RWPE1 (cell line): ENCODE measurements at places on chromosomes 4 and X.

GRCh38 chr4:6448476-6449170 lies 23.8 kb downstream of the PPP2R2C start:
- DNase-seq, result no peak

- DNase-seq, result no peak
Measured at GRCh38 chr4:38065176-38065575, 105.0 kb downstream of the PTTG2 start.

DNA sequence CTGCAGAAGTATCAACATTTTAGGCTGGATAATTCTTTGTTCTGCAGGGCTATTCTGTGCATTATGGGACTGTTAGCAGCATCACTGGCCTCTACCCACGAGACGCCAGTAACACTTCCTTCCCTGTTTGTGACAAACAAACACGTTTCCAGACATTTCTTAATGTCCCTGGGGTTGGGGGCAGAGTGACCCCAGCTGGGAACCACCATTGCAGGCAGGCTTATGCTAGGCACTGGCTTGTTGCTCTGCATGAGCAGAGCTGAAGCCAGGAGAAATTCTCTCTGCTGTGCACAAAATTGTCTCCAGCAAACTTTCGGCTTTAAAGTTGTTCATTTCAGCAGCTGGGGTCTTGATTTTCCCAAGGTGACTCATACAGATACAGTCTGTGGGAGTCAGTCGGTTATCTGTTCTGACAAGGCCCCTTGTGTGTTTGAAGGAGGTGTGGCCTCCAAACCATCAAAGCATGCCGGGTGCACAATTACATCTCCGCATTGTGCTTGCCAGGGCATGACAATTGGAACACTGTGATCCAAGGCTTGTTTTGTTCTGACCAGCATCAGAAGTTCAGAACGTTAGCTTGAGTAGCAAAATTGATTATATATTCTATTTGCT lies 156.4 kb upstream of the BOD1L1 start:
- DNase-seq, result peak; percentile 2

GRCh38 chrX:125680366-125680765 lies 360.7 kb downstream of the TEX13C start:
- DNase-seq, result no peak

DNA sequence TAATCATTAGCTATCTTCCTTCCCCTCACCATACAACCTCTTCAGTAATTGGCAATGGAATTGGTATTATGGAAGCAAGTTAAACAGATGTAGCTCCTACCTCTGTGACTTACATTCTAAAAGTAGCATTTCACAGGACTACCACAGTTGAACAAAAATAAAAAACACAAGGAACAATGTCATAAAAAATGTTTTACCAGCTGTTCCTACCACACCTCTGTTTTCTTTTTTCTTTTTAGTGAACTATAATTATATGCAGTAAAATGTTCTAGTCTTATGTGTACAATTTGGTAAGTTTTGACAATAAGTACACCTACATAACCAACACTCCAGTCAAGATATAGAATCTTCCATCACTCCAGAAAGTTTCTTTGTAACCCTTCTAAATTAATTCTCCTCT lies 54.1 kb upstream of the GEMIN8 start:
- DNase-seq, result no peak

- no peak for DNase-seq
Measured at GRCh38 chr4:2395038-2395437, 23.4 kb downstream of the ZFYVE28 start.

DNA sequence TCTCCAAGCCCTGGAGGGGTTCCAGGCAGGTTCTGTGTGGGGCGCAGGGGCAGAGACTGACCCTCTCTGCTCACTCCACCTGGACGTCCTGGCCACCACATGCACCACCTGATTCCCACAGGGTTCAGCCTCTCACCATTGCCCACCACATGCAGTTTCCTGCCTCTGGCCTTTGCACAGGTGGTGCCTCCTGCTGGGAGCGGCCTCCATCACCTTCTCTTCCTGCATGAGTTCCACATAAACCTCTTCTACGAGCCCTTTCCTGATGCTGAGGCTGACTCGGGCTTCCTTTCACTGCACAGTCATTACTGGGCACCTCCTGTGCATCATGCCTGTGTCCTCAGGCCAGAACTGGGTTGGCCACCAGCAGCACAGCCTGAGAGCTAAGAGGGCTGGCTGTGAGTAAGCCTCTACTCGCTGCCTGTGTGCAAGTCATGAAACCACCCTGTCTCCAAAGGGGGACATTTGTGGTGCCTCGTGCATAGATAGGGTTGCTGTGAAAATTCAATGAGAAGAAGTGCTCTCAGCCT lies 19.9 kb downstream of the MAN2B2 start:
- DNase-seq, result no peak

DNA sequence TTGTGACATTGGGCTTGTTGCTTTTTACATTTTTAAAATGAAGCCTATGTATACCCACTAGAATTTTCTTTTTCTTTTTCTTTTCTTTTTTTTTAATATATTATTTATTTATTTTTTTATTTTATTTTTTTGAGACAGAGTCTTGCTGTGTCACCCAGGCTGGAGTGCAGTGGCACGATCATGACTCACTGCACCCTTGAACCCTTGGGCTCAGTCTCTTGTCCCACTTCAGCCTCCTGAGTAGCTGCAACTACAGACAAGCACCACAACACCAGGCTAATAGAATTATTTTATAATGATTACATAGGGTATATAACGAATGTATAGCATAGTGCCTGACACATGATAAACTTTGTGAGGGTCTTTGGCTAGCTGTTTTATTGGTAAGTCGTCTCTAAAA lies 64.9 kb downstream of the RBPJ start:
- DNase-seq, result no peak

GRCh38 chr4:87565746-87566145 lies 36.6 kb upstream of the SPARCL1 start:
- DNase-seq, result no peak

DNA sequence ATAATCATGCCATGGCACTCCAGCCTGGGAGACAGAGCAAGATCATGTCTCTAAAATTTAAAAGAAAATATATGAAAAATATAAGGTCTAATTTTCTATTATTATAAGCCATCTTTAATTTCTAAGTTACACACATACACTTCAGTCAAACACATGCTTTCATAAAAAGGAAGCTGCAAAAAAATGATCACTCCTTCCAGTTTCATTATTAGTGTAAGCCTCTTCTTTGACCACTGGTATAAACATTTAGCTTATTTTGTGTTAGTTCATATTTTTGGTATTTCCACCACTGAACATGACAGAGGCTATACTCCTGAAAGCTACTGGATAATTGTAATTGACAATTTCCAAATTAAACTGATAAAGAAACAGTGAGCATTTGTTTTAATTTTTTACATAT lies 163.3 kb upstream of the USP38 start:
- no peak for DNase-seq

GRCh38 chrX:155888139-155888538 lies 7.0 kb downstream of the VAMP7 start:
- DNase-seq, result peak; percentile 6

GRCh38 chr4:1592068-1592708 lies 91.9 kb downstream of the FAM53A start:
- no peak for DNase-seq

GRCh38 chrX:85107407-85107806 lies 103.7 kb downstream of the APOOL start:
- peak; percentile 4 for DNase-seq

DNA sequence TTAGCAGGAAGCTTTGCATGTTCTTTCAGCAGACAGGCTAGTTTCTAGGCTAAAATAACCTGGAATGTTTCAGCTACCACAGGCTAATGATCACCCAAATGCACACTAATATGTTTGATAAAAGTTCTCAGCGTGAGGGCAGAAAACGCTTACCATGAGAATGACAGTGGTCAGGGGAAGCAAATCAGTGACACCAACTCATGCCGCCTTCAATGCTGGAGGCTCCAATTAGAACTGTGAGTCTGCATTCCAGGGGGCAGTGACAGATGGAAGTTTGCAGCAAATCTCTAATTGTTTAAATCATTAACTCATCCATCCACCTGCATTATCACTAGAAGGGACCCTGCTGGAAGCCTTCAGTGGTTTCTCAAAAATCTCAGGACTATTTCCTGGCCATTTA lies 43.2 kb downstream of the ANOS1 start:
- DNase-seq, result no peak

DNA sequence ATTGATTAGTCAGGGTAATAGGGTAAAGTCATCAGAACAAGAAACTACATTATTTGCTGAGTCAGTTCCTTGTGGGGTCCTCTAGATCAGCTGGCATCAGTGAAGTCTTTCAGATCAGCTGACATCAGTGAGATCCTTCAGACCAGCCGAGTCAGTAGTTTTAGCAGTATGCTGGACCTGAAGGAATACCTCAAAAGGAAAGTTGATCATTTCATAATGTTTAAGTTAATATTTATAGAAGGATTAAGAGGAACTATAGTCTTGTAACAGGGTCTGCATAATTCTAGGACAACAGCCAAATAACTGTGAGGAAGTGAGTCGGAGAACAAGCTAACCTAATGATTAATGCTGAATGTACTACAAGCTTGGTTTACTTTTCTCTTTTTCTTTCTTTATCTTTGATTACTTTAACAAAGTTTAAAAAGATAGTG lies 958 bp upstream of the UGT2B7 start:
- DNase-seq, result peak; percentile 59

DNA sequence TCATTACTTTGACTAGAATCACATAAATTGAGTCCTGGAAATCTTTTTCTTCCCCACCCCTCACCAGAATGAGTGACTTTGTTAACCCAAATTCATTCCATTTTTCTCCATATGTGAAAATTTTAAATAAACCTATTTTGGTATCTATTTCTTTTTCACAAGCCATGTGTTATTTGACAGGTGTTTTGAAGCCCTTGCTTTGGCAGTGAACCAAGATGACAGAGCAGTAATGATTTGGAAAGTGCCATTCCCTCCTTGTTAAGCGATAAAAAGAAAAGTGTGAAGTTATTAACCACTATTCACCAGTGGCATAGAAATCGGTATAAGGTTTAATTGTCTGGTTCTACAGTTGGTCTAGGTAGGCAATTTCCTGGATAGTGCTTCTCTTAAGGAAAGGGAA lies 66.1 kb downstream of the POLA1 start:
- DNase-seq, result no peak
